ENCODE measurements at places on chromosomes 7 and 10. TPM values are rescaled to one million over a fixed set of nuclear protein-coding genes. Genes with fewer than 3 reads are reported as not detected.

Gene CPN1
- not detected for total RNA-seq

Gene ANXA8
- total RNA-seq = 0.16 TPM

Gene PLCE1
- total RNA-seq = 8.7 TPM

Gene ADIRF
- total RNA-seq = 357 TPM

Gene VWA2
- 6.5 TPM for total RNA-seq

Gene CTAGE8
- total RNA-seq = 4.3 TPM

Gene ECHDC3
- total RNA-seq = 32.4 TPM

Gene RHOBTB1
- total RNA-seq = 14.6 TPM

Gene HDAC9
- 22.1 TPM for total RNA-seq

DNA sequence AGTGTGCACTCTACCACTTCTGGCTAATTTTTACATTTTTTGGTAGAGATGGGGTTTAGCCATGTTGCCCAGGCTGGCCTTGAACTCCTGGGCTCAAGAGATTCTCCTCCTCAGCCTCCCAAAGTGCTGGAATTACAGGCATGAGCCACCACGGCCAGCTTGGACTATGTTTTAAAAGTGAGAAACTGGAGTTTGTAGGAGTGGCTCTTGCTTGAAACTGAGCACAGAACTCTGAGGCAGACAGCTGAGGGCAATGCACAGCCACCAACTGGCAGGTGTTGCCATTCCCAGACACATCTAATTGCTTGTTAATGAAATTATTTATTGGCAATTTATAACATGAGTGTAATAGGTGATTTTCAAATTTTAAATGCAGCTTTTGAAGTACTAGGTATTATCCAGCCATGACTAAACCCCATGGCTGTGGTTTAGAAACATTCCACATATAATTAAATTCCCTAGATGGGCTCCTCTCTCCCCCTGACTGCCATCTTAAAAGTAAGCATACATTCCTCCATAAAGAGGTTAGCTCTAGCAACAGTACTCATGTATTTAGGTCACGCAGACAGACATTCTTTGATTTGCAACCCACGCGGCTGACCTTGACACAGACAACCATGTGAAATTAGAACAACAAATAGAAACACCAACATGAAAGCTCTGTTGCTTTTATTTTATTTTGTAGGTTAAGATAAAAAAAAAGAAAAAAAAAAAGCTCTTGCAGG, 19.8 kb downstream of the PANK1 start:
- H3K36me3 ChIP-seq = no peaks in the 10 kb centered on the region
- H3K27ac ChIP-seq = peak overlapping the region; percentile 17
- no peak overlapping the region for H3K4me3 ChIP-seq
- H3K4me1 ChIP-seq = peaks cover 7% of the 10 kb centered on the region
- no peaks in the 10 kb centered on the region for H3K27me3 ChIP-seq

DNA sequence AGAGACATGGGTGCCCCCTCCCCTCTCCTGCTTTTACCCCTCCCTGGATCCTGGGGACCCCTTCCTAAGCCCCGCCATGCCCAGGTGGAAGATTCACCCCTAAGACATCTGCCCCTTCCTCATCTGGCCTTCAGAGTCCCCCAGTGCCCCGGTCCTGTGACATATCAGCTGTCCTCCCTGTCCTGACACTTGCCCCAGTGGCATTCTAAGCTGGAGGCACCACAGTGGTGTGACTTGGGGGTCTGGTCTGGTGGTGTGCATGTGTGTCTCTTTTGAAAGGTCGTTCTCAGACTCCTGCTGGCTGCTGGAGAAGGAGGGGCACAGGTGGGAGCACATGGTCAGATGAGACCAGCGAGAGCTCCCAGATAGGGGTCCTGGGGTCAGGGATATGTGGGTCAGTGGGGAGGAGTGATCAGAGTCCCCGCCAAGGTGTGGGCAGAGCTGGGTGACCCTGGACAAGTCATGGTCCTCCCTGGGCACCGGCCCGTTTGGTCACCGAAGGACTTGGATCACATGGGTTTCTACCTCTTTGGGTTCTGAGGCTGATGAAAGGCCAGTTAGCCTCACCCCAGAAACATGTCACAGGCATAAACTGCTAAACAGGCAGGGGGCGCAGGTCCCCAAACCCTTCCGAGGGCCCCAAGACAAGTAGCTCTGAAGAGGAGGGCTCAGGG, 645 bp upstream of the TFR2 start:
- no peak overlapping the region for H3K4me3 ChIP-seq
- DNase-seq = no peak
- no peaks in the 10 kb centered on the region for H3K4me1 ChIP-seq
- H3K27me3 ChIP-seq = no peaks in the 10 kb centered on the region
- no peak overlapping the region for H3K27ac ChIP-seq

DNA sequence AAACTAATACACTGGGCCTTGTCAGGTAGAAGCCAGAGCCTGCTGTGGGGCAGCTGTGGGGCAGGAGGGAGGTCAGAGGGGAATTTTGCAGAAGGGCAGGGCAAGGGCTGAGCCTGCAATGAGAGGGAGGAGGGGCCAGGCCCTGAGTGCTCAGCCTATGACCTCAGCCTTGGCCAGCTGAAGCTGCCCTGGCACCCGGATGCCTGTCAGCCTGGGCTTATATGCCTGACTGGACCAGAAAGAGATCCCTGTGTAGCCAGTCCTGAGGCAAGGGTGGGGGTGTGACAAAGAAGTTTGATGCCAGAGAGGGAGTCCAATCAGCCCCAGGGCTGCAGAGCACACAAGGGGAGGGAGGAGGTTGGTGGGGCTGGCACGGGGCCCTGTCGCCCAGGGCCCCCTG, 22.3 kb upstream of the PRRT4 start:
- H3K27me3 ChIP-seq = no peaks in the 10 kb centered on the region
- no peak overlapping the region for H3K4me3 ChIP-seq
- no peaks in the 10 kb centered on the region for H3K4me1 ChIP-seq
- H3K27ac ChIP-seq = no peak overlapping the region

DNA sequence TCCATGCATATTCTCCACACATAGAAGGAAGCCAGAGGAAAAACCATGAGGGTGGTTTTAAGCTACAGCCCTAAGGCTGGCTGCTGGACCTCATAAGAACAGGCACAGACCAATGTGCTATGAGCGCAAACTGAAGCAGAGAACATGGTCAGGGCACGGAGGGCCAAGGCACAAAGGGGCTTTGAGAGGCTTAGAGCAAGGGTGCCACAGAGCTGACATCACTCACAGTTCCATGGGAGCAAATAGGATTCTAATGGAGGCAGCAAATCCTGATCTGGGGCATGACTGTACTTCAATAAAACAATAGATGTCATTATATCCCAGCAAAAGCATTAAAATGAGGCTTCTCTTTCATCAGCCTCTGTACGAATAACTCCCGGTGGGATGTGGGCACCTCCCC, 162.4 kb downstream of the COBL start:
- no peaks in the 10 kb centered on the region for H3K36me3 ChIP-seq
- no peak overlapping the region for H3K4me3 ChIP-seq
- no peak overlapping the region for H3K27ac ChIP-seq
- H3K4me1 ChIP-seq = no peaks in the 10 kb centered on the region
- no peak for DNase-seq
- H3K27me3 ChIP-seq = no peaks in the 10 kb centered on the region

GRCh38 chr10:26650406-26650805, 47.1 kb upstream of the PDSS1 start:
- H3K4me3 ChIP-seq = no peak overlapping the region
- H3K36me3 ChIP-seq = no peaks in the 10 kb centered on the region
- no peak for DNase-seq
- H3K27me3 ChIP-seq = no peaks in the 10 kb centered on the region
- H3K27ac ChIP-seq = no peak overlapping the region

DNA sequence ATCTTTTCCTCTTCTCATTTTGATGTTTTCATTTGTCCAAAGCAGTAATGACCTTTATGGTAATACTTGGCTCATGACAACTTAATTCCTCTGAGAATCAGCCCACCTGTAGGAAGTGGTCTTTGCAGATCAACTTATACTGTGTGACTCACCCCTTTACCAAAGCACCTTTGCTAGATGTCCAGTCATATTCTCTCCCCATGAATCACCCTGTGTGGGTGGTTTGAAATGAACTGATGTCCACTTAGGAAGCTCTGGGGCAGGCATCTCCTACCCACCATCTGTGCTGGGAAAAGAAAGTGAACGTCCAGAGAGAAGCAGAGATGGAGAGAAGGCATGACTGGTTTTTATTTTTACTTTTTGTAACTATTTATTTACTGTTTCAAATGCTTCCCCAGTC, 410.3 kb downstream of the KIF20B start:
- H3K4me1 ChIP-seq = no peaks in the 10 kb centered on the region
- H3K36me3 ChIP-seq = no peaks in the 10 kb centered on the region
- no peak overlapping the region for H3K4me3 ChIP-seq
- no peaks in the 10 kb centered on the region for H3K27me3 ChIP-seq
- no peak for DNase-seq

DNA sequence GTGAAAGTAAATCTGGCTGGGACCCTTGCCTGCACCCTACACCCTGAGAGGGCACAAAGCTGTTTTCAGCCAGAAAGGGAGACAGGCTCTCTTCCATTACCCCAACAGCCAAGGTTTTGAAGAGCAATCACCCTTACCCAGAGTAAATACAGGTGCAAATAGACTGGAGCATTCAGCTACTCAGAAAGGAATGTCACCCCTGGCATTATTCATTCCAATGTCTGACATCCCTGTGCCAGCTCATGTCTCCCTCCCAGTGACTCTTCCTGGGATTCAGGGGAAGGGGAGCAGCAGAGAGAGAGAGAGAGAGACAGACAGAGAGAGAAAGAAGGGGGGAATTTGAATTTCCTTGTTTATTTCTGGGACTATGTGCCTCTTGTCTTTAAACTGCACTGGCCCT, 611.8 kb downstream of the SORCS3 start:
- peaks cover 2% of the 10 kb centered on the region for H3K4me1 ChIP-seq
- H3K27ac ChIP-seq = no peak overlapping the region
- H3K27me3 ChIP-seq = no peaks in the 10 kb centered on the region
- no peaks in the 10 kb centered on the region for H3K36me3 ChIP-seq

DNA sequence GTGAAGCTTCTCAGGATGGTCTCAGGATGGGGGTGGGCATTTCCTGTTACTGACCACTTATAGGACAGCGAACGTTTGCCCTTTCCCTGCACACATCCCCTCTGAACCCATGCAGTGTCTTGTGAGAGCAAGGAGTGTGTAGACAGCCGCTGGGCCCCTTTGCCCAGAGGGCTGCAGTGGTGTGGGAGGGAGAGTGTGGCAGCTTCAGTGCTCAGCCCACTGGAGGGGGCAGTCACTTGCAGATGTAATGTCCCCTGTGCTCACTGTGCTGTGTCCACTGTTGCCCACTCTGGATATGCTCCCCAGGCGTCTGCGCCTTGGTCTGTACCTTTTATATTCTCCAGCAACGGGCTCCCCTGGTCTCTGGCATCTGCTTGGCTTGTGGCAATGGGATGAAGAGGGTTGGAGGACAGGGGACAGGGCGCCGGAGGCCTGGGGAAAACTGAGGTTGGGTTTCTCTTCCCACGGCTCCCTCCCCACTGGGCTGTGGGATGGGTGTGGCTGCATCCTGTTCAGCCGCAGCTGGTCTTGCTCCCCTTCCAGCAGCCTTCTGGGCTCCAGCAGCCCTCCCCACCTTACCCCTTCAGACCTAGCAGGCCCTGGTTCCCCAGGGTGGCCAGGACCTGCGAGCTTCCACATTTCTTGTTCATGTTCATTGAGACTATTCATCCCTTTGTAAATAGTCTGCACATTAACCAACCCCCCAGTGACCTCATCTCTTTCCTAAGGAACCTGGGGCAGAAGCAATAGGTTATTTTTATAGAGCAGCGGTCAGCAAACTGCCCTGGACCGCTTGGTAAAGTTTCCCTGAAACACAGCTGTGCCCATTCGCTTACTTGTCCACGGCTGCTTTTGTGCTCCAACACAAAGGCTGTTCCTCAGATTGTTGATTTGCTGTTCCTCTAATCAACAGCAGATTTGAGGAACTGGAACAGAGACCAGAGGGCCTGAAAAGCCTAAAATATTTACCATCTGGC, 6.1 kb downstream of the ZNF789 start:
- DNase-seq = no peak
- no peak overlapping the region for H3K4me3 ChIP-seq
- H3K36me3 ChIP-seq = no peaks in the 10 kb centered on the region
- peaks cover 3% of the 10 kb centered on the region for H3K4me1 ChIP-seq

GRCh38 chr10:26890956-26891355, 30.2 kb upstream of the ABI1 start:
- no peak overlapping the region for H3K27ac ChIP-seq
- H3K36me3 ChIP-seq = no peaks in the 10 kb centered on the region
- DNase-seq = no peak
- no peaks in the 10 kb centered on the region for H3K27me3 ChIP-seq

DNA sequence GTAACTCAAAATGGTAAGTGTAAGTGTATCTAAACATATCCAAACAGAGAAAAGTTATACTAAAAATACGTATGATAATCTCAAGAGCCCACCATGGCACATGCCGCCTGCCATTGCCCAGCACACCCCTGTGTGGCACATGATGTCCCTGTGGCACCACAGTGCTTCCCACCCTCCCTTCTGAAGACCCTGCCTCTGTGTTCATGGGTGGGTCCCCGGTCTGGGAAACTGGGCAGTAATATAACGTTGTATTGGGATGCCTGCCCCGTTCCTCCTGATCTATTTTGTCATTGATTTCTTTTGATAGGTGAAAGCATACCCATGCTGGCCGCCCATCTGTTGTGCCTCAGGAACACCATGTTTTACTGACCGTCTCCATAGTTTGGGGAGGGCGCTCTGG, 296.8 kb upstream of the SHH start:
- no peak overlapping the region for H3K4me3 ChIP-seq
- DNase-seq = no peak
- no peak overlapping the region for H3K27ac ChIP-seq
- no peaks in the 10 kb centered on the region for H3K4me1 ChIP-seq

DNA sequence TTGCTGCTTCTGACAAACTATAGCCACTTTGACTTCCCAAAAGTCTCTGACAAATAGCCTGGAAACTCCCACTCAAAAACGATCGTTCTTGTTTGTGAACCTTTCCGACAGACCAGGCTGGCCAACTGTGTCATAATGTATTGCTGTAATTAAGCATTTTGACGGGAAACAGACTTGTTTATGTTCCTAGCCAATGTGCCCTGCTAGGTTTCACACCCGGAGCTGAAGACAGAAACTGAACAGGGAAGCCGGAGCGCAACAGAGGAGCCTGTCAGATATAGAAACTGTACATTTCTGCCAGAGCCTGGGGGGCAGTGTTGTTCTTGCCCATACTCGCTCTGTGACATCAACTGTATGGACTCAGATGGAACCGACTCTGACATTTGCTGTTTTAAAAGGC, 55.3 kb upstream of the C7orf33 start:
- H3K27me3 ChIP-seq = no peaks in the 10 kb centered on the region
- no peaks in the 10 kb centered on the region for H3K4me1 ChIP-seq
- H3K27ac ChIP-seq = no peak overlapping the region
- peak overlapping the region; percentile 42 for H3K4me3 ChIP-seq
- H3K36me3 ChIP-seq = no peaks in the 10 kb centered on the region

GRCh38 chr7:30694774-30695721, 12.8 kb upstream of the CRHR2 start:
- no peak overlapping the region for H3K4me3 ChIP-seq
- DNase-seq = no peak
- no peaks in the 10 kb centered on the region for H3K27me3 ChIP-seq
- H3K27ac ChIP-seq = no peak overlapping the region

GRCh38 chr7:154867068-154867467, 135.9 kb downstream of the PAXIP1 start:
- no peaks in the 10 kb centered on the region for H3K4me1 ChIP-seq
- no peaks in the 10 kb centered on the region for H3K27me3 ChIP-seq
- DNase-seq = no peak
- H3K36me3 ChIP-seq = no peaks in the 10 kb centered on the region

- H3K36me3 ChIP-seq = no peaks in the 10 kb centered on the region
- no peaks in the 10 kb centered on the region for H3K4me1 ChIP-seq
- no peak for DNase-seq
- H3K4me3 ChIP-seq = no peak overlapping the region
- H3K27me3 ChIP-seq = no peaks in the 10 kb centered on the region
These were observed 212.7 kb upstream of the ZNF804B start for GRCh38 chr7:88546808-88547207.

All from kidney (tissue), 22 donors.